Upper lobe of right lung (tissue), 1 donor: ENCODE measurements at places on chromosomes 2 and 18. TPM values are rescaled to one million over a fixed set of nuclear protein-coding genes. Genes with fewer than 3 reads are reported as not detected.

DNA sequence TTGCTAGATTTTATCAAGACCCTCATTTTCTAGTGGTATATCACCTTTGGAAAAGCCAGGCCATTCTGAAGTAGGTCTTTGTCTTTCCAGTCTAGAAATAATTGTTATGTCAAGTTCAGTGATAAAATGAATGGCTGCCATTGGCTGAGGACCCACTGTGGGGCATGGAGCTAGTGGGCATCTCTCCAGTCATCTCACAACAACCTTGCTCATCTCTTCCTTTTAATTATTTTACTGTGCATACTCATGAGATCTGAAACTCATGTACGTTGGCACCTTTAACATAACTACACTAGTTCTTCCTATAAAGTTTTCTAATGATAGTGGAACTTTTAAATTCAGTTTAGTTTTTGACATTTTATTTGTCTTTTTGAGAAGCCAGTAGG, 240.9 kb downstream of the SLC8A1 start:
- no peak for DNase-seq

TSN gene
- total RNA-seq = 48.2 TPM

- DNase-seq = no peak
Observed at GRCh38 chr2:224310943-224311625, 90.8 kb downstream of the FAM124B start.

PROKR1 gene
- not detected for total RNA-seq

- no peak for DNase-seq
Observed at GRCh38 chr18:24764766-24765165, 304.3 kb downstream of the HRH4 start.
